Peyer's patch (tissue), 4 donors: ENCODE measurements at places on chromosomes 12 and 14. TPM values are rescaled to one million over a fixed set of nuclear protein-coding genes. Genes with fewer than 3 reads are reported as not detected.

GRCh38 chr12:47904713-47905709 lies at the start of gene VDR:
Gene VDR, minus strand, starts transcription at chr12:47904994. Its CDS starts 25,881 bp downstream, at chr12:47879113.
- DNase-seq: peak; percentile 72

DNA sequence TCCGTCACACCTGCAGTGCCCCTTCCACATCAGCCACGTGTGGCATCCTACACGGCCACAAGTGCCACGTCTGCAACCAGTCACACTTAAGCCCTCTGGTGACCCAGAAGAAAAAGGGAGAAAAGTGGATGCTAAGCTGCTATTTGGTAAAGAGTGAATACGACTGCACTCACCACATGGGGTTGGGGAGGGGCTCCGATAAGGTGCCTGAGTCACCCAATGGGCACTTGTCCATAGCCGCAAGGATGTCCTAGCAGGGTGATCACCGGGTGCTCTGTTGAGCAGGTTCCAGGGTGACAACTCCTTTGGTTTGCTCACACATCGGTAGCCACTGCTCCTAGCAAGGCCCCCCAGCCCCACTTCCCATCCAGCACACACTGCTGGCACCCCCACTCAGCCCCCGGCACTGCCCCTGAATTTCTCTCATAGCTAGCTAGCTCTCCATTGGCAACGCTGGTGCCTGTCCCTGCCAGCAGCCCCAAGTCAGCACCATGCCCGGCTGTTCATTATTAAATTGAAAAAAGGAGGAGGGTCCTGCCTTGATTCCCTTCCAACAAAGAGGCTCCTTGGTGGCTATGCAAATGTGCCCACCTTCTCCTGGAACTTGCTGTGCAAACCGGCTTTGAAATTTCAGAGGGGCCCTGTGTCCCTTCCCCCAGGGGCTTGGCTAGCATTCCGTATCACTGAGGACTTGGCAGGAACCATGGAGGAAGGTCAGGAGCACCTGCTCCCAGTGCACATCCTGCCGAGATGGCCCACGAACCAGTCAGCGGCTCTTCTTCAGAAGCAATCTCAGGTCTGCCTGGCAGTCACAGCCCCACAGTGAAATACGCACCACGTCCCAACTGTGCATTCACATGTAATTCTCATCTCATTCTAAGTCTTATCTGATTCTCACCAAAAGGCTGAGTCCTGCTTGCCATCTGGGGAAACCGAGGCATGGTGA lies 227.7 kb upstream of the DIO3 start:
- no peak for DNase-seq

DNA sequence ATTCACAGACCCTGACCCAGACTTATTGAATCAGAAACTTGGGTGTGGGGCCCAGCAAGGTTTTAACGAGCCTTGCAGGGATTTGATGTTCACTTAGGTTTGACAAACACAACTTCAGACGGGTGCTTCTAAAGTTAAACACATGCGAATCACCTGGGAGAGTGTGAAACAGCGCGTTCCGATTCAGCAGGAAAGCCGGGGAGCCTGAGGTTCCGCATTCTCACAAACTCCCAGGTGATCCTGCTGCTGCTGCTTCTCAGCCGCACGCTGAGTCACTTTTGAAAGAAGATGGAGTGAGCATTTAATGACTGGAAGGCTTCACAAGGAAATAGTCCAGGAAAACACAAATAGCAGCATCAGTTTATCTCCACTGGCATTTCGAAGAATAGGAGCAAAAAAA lies 44.2 kb upstream of the DDX11 start:
- no peak for DNase-seq

DNA sequence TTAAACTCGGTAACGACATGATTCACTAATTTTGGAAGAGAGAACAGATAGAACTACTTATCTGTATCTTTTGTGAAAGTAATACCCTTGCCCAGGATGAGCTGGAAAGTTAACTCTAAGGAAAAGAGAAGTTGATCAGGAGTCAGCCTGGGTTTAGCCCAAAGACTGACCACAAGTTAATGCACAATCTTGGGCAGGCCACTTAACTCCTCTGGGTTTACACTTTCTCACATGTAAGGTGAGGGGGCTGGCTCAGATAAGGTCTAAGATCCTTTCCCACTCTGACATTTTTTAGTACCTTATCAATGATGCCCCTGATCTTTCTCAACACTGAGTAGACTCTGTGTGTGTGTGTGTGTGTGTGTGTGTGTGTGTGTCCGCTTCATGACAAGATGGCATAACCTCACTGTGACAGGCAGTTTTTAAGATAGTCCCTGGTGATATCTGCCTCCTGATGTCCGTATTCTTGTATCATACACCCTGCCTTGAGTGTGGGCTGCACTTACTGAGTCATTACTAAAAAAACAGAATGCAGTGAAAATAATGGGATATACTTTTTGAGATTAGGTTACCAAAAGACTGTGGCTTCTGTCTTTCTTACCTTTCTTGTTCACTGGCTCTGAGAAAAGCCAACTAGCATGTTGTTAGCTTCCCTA lies 56.2 kb upstream of the CCDC198 start:
- no peak for DNase-seq

DNA sequence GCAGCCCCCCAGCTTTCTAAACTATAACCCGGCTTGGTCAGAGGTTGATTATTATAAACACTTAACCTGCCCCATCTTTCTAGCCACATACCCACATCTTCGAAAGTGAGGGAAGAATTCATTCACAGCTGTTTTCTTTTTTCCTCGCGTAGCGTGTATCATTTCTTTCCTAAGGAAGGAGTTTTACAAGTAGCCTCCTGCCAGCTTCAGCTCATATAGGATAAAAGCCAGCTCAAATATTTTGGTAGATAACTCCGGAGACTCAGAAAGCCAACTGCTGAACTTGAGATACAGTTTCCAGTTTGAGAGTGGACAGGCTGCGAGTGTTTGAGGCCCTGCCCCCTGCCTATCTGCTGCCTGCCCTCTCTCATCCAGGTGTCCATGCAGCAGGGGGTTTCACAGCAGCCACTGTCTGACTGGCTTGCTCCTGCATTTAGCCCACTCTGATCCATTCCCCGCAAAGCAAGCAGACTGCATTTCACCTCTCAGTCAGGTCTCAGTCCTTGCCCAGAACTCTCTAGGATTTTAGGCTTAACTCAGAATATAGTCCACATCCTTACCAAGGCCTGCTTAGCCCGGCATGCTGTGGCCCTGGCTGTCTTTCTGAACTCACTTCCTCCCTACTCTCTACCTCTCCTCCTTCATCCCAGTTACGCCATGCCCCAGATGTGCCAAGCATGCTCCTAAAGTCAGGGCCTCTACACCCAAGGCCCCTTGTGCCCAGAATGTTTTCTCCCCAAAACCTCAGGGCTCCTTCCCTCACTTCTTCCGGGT lies 46.9 kb downstream of the EVL start:
- DNase-seq: no peak

- no peak for DNase-seq
Observed at GRCh38 chr12:11630046-11630706, 19.3 kb upstream of the ETV6 start.

GRCh38 chr14:101721951-101722661 lies 39.4 kb upstream of the PPP2R5C start:
- DNase-seq: peak; percentile 73

- DNase-seq: peak; percentile 9
Observed at GRCh38 chr12:52523824-52524223, 3.6 kb upstream of the KRT5 start.

- no peak for DNase-seq
Observed at GRCh38 chr12:30978639-30979038, 52.1 kb downstream of the TSPAN11 start.

Gene LPAR5
- total RNA-seq: 18.7 TPM

Gene IL26
- not detected for total RNA-seq

DNA sequence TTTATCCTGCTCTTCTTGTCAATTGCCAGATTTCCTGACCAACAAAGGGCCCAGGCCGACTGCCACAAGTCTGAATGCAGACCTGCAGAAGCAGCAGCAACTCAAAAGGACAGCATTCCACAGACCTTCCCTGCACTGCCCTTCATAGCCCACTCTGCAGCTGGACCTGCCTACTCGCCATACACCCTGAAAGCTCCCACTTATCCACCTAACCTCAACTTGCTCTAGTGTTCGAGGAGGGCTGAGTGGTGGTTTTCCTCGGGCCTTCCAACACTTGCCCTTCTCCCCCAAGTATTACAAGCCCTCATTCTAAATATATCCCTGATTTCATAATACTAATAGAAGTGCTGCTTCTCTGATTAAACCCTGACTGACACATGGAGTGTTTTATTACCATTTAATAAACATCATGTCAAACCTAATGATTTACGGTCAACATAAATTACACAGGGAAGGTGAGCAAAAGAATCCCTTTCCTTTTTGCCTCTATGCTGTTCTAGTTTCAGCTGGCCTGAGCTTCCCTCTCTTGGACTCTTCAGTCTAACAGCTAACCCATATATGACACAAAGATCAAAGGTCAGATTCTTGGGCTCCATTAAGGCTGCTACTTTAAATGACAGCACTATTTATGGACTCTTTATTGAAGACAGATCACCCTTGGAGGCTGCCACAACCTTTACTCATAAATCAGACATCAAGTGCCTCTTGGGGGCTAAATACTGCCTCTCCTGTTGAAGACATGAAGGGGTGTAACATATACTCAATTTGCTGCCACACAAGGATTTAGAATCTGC lies 1546.9 kb upstream of the TMEM132C start:
- no peak for DNase-seq

DNA sequence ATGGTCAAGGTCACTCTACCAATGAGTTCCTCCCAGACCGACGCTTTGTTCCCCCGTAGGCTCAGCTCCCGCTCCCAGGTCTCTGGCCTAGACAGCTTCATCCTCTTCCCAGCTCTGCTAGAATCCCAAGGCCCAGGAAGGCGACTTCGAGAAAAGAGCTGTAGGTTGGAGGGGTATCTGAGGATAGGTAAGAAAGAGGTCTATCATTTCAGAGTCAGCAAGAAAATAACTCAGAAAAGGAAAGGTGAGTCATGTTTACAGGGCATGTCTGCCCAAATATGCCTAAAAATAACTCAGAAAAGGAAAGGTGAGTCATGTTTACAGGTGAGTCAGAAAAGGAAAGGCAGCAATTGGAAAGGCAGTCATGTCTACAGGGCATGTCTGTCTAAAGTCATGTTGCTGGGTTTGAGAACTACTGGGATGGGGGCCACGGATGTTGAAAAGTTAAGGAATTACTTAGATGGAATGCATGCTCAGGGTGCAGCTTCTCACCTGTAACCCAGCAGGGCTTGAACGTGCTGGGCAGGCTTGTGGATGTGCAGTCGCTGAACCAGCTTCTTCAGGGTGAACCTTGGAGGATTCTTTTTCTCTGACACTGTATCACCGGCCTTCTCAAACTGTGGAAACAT lies 12.2 kb downstream of the TEP1 start:
- no peak for DNase-seq

Gene ACOT4
- total RNA-seq: 4.7 TPM

DNA sequence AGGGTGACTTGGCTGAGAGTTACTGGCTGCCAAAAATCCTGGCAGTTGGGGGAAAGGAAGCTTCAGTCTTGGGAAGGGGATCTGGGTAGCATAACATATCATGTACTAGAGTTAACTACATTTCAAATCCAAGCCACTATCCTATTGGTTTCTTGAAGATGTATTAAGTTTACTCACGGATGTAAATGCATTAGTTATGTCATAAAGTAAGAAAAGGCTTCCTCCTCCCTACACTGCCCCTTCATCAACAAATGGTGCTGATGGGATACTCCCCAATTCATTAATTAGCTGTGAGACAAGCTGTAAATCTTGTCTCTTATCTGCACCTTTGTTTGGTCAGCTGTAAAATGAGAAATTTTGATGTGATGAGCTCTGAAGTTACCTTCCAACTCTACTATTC lies 150.1 kb upstream of the SOX5 start:
- DNase-seq: no peak

- no peak for DNase-seq
Observed at GRCh38 chr12:106417926-106418910, 60.7 kb downstream of the POLR3B start.

DNA sequence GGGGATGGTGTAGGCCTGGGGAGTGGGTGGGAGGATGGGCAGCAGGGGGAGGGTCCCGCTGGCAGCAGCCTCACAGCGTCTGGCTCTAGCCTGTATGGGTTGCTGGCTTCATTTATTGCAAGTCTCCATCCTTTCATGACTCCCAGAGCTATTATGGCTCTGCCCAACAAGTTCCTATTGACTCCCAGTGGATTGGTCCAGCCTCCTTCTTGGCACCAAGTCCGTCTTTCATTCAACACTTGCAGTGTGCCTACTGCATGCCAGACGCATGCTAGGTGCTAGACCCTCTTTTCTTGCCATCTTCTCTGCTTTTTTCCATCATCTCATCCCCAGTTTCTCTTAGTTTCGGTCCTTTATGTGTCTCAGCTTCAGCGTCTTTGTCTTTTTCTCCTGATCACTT lies 1.1 kb downstream of the PSMB11 start:
- DNase-seq: no peak

Gene GPR84
- not detected for total RNA-seq

Gene PRICKLE1
- total RNA-seq: 11.6 TPM

Gene CLEC4C
- total RNA-seq: not detected

Gene TRIM9
- 3.9 TPM for total RNA-seq

- no peak for DNase-seq
Observed at GRCh38 chr12:79058342-79058741, 193.8 kb downstream of the SYT1 start.

Gene CLEC6A
- not detected for total RNA-seq

GRCh38 chr12:2616763-2617162 lies 178.0 kb upstream of the FKBP4 start:
- no peak for DNase-seq

DNA sequence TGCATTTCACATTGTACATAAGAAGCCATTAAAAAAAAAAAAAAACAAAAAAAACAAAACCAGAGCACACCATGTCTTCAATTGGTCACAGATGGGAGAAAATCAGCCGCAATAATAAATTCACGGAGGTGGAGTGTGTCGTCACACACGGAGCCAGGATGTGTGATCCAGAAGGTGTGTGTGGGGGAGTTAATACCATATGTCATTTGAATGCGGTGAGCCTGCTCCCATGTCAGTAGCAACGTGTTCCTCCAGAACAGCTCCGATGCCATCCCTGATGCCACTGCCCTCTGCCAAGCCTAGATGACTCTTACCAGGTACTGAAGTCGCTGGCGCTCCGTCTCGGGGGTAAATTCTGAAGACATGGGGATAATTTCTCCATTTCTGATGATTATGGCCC lies 197.8 kb downstream of the PPM1H start:
- DNase-seq: no peak

DNA sequence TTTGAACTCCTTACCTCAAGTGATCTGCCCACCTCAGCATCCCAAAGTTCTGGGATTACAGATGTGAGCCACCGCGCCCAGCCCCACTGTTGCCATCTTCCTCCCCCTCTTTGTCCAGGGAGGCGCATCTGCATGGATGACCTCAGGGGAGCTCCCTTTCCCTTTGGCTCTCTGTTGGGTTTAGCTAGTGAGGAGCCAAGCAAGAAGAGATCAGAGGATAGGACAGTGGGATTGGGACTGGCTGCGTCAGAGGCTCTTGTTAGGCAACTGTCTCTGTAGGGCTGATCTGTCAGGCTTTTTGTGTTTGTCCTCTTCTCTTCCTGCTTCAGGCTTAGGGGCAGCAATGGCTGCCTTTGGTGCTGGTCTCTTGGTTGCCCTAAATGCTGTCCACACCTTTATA lies 8.5 kb upstream of the IFT81 start:
- DNase-seq: no peak

GRCh38 chr12:6061660-6062059 lies 62.8 kb downstream of the VWF start:
- DNase-seq: no peak

Gene GRIP1
- 1.1 TPM for total RNA-seq

Gene PRIM1
- total RNA-seq: 3.4 TPM

- no peak for DNase-seq
Observed at GRCh38 chr12:19186722-19187661, 57.5 kb downstream of the PLEKHA5 start.
